ENCODE measurements at places on chromosomes 16 and 17.

- no peak for DNase-seq
Observed at GRCh38 chr16:28923652-28924398, 1.2 kb downstream of the RABEP2 start.

DNA sequence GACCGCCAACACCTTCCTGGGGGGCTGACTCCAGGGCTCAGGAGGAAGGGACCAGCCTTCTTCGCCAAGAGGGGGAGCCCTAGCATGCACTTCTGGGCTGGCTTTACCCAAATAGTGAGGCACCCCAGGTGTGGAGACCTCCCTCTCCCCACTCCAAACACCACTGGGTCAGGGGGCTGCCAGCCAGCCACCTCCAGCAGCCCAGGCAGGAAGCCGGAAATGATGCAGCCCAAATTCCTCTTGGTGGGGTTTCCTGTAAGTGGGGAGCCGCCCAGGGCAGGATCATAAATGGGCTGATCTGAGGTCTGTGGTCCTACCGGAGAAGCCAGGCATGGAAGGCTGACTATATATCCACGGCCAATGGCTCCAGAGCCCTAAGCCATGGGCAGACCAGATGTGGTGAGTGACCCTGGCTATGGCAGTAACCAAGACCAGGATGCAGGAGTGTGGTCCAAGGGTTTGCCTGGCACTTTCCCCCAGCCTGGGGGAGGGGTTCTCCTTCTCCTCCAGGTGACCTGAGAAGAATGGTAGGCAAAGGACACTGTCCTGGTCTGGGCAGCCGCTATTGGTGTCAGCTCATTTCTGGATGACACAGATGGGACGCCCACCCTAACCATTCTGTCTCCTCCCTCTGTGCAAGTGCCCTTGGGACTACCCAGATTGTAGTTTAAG lies 4.2 kb downstream of the GIT1 start:
- peak; percentile 29 for DNase-seq

GRCh38 chr16:75502916-75503605 lies 7.8 kb upstream of the CHST6 start:
- no peak for DNase-seq

DNA sequence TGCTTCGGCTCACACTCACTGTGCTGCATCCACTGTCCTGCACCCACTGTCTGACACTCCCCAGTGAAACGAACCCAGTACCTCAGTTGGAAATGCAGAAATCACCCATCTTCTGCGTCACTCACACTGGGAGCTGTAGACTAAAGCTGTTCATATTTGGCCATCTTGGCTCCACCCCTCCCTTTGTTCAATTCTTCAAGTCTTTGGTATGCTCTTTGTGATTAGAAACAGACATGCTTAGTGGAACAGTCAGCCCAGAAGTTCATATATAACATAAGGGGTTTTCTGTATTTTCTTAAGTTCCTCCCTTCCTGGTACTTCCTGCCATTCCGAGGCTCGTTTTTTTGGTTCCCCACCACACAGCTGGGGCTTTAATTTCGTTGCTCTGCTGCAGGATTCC lies 398.5 kb upstream of the DYNLRB2 start:
- no peak for DNase-seq

DNA sequence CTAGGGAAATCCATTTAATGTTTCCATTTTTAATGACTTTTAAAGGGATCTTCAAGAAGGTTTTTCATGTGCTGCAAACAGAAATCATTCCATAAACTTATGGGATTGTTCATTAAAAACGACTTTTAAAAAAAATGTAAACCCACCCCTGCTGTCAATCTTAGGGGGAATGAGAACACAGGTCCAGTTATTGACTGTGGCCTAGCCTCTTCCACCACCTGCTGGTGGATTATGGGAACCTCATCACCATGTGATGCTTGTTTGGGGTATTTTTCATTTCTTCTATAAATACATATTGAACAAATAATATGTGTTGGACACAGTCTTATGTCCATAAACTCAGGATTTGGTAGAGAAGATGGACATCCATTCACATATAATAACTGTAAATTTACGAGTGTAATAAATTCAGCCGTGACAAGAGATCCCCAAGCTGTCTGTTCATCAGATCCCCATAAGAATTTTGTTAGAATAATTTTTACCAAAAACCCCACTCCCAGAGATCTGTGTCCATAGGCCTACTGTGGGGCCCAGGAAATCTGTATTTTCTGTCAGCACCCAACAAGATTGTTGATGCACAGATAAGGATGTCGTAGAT lies 42.0 kb upstream of the TMC5 start:
- peak; percentile 33 for DNase-seq

GRCh38 chr16:70729292-70729691 lies 43.4 kb upstream of the MTSS2 start:
- DNase-seq: no peak

- no peak for DNase-seq
Observed at GRCh38 chr17:63988741-63989621, 9.2 kb upstream of the PRR29 start.

GRCh38 chr16:23827057-23827456 lies 8.7 kb upstream of the PRKCB start:
- DNase-seq: no peak

DNA sequence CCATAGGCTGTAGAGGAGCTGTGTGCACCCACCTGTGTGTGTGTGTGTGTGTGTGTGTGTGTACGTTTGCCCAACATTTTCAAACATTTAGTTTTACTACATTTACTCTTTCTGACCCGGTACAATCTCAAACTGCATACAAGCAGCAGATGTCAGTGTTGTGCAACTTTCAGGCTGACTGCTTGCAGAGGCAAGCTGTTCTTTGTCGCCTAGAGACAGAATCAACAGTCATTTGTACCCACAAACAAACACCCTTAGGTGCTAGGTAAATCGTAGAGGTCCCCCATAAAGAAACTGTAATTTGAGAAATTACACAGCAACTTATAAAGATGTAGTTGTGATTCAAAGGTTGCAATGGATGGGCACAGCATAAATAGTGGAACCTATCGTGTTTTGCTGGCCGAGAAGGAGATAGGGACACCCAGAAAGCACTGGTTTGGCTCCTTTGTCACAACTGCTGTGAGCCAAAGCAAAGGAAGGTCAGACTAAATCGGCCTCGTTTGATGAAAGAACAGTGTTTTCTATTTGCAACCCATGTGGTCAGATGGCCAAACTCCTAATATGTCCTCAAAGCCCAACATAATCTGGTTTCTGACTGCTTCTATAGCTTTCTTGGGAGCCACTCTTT lies 478.4 kb downstream of the TOX3 start:
- no peak for DNase-seq

- DNase-seq: no peak
Observed at GRCh38 chr16:5905935-5906334, 808.3 kb upstream of the EEF2KMT start.

- no peak for DNase-seq
Observed at GRCh38 chr16:23423496-23424049, 29.4 kb downstream of the COG7 start.

- no peak for DNase-seq
Observed at GRCh38 chr16:2016407-2016922, 3.1 kb upstream of the NPW start.

DNA sequence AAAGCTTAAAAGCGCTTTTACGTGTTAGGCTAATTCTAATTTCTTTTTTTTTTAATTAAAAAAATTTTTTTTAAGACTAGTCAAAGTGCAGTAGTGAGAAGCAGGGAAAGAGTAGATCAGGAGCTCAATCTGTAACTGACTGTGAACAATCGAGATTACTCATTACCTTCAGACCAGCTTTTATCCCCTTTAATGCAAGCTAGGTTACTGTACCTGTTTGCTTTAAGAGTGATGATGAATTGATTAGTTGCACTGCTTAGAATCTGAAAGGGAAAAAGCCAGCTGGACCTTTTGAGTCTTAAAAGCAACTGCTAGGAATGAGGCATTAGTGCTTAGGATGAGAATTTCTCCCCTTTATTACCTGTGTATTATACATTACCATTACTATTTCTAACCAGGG lies 19.0 kb downstream of the PSMD11 start:
- DNase-seq: no peak

DNA sequence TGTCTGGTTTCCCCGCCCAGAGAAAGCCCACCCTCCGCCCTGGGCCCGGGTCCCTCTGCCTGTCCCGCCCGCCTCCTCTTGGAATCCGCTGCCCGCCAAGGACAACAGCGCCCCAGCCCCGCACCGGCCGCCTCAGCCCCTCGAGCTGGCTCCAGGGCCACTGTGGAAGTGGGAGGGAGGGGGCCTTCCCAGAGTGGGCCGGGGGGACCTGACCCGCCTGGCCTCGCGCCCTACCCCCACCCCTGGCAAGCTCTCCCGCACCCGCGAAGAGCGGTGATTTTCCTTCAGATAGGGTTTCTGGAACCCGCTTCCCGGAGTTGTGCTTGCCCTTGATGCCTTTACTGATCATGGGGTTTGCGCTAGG lies 2.3 kb upstream of the CBX8 start:
- DNase-seq: no peak

- no peak for DNase-seq
Observed at GRCh38 chr16:19137201-19138128, 23.7 kb downstream of the ITPRIPL2 start.

- DNase-seq: no peak
Observed at GRCh38 chr17:65193305-65193704, 56.1 kb downstream of the RGS9 start.

DNA sequence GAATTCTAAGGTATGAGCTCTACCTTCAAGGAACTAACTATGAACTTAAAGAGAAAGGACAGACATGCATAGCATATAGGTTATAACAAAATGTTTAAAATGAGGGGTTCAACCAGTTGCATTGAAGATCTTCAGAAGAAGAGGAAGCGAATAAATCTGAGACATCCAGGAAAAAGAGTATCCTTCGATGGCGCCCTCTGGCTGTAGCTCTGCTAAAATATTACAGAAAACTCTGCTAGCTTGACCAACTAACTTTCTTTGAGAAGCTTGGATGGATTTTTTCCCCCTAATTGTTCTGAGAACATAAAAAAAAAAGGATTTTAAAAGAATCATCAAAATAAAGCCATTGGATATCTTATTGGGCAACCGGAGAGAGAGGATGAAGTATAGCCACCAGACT lies 659.9 kb upstream of the SOX9 start:
- no peak for DNase-seq

DNA sequence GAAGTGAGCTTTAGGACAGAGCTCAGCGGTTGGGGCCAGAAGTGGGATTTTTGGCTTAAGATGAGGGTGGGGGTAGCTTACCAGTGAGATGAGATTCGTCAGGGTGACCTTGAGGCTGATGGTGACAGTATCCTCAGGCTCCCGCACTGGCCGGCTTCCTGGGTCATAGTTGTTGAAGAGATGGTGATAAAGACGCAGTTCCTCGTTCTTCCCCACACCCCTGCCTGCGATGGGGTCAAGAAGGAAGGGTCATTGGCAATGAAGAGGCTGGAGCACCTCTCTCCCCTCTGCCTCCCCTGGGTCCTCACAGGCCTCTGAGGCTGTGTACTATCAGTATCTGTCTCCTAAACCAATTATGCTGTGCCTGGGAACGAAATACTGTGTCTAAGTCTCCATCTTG lies 358 bp downstream of the CHRNE start:
- no peak for DNase-seq

GRCh38 chr16:67548265-67549126 lies 13.8 kb upstream of the CTCF start:
- DNase-seq: no peak

GRCh38 chr17:45314741-45315647 lies 1.8 kb downstream of the MAP3K14 start:
- no peak for DNase-seq

DNA sequence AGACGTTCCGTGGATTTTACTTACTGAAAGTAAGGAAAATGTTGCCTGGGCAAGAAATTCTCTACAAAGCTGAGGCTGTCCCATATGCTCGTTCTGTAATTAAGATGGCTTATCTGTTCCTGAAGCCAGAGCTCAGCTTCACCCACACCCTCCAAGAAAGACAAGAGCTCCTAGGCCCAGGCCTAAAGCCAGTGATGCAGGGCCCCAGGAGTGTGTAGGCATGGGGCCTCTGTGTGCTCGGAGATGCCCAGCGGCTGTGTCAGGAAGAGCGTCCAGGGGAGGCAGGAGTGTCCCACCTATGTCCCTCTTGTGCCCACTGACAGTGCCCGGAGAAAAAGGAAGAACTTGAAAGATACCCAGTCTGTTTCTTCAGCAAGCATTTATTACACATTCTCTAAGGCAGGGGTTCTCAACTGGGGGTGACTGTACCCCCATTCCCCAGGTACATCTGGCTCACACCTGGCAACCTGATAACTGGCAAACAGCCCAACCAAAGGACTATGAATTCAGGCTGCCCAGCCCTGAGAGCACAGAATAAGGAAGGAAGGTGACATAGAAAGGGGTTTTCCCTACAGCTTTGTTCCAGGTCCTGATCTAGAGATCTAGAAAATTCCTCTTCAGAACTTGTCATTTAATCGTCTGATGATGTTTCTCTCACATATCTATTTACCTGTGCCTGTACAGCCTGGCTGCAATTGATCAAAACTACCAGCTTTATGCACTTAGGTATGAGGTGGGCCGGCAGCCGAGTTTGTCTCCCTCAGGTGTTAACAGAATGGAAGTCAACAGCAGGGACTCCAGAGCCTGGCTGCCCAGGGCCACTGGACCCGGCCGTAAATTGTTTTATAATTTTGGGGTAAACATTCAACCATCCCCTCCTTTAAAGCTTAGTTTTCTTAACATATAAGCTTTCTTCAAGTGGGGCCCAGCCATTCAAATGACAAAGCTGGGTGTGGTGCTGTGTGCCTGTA lies 12.0 kb downstream of the SNN start:
- DNase-seq: no peak

GRCh38 chr16:80540516-80541305 lies at the start of gene DYNLRB2:
DYNLRB2 (plus strand) TSS chr16:80540993; CDS start chr16:80541077, 84 bp downstream.
- peak; percentile 90 for DNase-seq

- DNase-seq: no peak
Observed at GRCh38 chr17:16583781-16584180, 14.8 kb upstream of the ZNF287 start.

GRCh38 chr16:10453159-10453510 lies 67.3 kb downstream of the ATF7IP2 start:
- DNase-seq: no peak

DNA sequence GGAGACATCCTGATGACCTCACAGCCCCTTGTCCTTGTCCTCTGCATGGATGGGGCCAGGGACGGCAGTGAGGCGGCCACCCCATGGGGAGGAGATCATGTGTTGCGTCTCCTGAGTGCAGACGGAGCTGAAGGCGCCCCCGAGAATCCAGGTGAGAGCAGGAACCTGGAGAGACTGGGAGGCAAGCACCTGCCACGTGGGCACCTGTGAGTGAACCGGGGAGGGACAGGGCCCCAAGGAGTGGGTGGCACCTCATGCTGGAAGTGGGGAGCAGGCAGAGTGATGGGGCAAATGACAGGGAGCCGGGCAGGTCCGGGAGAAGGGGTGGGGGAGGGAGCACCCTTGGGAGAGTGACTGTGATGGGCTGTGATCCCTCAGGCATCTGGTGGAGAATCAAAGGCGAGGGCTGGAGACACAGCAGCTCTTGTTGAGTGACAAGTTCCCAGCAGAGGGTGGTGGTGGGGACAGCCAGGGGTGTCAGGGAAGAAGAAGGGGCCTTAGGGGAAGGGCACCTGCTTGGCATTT lies 174.3 kb upstream of the CHMP6 start:
- DNase-seq: no peak

- no peak for DNase-seq
Observed at GRCh38 chr16:58127033-58127556, 2.1 kb downstream of the CFAP20 start.

Data from stimulated activated CD4-positive, alpha-beta T cell treated with anti-CD3 and anti-CD28 coated beads, Interleukin-2, amount 100 ng/mL, for 24 hours (primary cell).